Astrocyte of the hippocampus (primary cell): ENCODE measurements at places on chromosomes 1 and 21.
A peak's percentile ranks its signal among the peaks of the same experiment; 100 is the strongest.

- peak; percentile 90 for DNase-seq
Measured at GRCh38 chr1:234743791-234744611, 134.0 kb upstream of the IRF2BP2 start.

DNA sequence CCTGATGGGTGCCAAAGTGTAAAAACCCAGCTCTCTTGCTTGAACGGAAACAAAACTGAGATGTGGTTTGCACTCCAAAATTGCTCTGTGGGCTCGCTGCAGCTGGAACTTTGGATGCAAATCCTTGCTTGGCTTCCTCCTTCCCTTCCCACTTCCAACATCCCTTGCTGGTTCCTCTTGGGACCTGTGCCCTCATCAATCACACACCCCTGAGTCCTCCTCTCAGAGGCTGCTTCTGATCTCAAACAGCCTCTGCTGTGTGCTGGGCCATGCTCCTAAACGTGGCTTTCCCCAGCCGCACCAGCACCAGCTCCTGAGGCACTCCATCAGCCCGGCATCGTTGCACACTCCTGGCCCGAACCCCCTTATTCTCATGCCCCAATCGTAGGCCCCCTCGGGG lies 124.3 kb upstream of the RAB4A start:
- DNase-seq = no peak

DNA sequence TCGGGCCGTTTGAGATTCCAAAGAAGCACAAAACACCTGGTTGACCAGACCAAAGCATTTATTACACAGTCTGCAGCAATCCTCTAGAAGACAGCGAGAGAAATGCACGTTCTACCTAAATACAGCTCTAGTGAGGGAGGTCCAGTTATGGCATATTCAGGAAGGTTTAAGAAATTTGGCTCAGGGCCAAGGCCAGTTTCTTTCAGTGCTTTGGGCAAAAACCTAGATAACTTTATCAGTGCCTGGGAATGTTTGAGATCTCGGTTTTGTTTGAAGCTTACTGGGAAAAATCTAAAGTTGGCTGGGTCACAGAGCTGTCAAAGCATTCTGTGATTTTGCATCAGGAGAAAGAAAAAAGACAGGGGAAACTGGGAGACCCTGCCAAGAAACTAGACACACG lies 514.0 kb upstream of the TMPRSS15 start:
- peak; percentile 21 for DNase-seq

DNA sequence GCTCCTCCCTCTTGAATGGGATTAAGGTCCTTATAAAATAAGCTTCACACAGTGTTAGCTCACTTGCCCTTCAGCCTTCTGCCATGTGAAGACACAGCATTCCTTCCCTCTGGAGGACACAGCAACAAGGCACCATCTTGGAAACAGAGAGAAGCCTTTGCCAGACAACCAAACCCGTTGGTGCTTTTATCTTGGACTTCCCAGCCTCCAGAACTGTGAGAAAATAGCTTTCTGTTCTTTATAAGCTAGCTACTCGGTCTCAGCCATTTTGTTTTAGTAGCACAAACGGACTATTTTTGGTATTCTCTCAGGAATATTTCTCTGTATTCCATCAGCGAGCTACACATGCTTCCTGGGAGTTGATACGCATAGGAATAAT lies 58.6 kb upstream of the IRF2BP2 start:
- no peak for DNase-seq

DNA sequence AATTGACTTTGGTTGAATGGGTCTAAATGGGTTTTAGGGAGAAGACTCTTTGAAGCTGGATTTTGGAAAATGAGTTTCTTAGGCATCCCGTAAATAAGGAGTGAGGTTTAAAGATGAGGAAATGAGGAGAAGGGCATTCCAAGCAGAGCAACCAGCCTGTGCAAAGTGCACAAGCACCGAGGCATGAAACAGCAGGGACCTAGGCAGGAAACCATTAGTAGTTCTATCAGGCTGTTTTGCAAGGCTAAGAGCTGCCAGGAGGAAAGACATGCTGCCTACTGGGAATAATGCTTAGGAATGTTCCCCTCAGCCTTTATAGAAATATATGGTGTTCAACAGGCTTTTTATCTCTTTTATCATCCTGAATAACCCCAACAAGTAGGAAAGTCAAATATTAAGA lies 153.1 kb upstream of the FGGY start:
- no peak for DNase-seq

DNA sequence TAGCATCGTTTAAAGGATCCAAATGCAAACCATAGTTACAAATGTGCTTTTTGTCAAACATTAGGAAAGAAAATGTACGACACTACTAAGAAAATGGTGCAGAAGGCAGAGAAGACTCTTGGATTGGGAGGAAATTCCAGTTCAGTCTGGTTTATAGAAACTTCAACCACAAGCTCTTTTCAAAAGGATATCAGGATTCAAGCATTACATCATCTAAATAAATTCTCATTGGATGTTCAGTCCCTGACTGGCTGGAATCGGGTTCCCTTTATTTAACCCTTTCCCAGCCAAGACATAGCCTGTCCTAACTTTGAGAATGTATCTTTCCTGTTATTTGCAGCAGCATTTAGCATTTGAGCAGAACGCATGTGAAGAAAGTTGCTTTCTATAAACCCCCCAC lies 184.6 kb downstream of the LMO4 start:
- peak; percentile 64 for DNase-seq

- no peak for DNase-seq
Measured at GRCh38 chr1:173857363-173857917, 10.3 kb downstream of the GAS5 start.

- DNase-seq = no peak
Measured at GRCh38 chr1:3116560-3116959, 47.6 kb downstream of the PRDM16 start.

DNA sequence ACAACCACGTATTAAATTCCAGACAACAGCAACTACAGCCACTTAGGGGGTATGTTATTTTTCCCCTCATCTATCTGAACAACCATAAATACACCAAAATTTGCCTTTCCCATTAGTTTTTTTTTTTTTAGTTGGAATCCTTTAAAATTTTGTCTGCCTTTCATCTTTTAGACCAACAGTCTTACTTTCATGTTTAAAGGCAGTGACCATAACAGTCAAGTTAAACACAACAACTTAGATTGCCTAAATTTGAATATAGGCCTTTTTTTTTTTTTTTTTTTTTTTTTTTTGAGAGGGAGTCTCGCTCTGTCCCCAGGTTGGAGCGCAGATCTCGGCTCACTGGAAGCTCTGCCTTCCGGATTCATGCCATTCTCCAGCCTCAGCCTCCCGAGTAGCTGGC lies 3.4 kb downstream of the GPBP1L1 start:
- DNase-seq = no peak

DNA sequence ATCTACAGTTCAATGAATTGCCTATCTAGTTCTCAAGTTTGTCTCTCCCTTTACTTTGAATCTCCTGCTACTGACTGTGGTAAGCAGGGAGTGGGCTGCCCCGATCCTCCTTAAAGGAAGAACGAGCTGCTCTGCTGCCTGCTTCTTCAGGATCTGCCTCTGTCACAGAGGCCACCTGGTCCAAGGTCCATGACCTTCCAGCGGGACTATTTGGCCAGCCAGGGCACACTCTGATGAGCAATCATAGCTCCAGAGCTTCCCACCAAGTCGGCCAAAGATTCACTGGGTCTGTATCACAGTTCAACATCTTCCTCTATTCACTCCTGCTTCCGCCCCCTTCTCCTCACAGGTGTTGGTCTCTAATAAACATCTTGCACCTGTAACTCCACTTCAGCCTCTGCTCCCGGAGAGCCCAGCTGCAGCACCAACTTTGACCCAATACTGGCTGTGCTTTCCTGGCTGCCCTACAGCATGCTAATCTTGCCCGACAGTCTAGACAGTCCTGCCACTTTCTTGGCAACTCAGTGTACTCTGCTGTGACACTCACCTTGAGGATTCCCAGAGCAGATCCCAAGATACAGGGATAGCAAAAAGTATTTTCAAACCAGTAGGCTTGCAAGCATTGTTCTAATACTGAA lies 16.9 kb upstream of the MAP10 start:
- no peak for DNase-seq

- peak; percentile 78 for DNase-seq
Measured at GRCh38 chr1:107572674-107573211, 392.2 kb downstream of the VAV3 start.

DNA sequence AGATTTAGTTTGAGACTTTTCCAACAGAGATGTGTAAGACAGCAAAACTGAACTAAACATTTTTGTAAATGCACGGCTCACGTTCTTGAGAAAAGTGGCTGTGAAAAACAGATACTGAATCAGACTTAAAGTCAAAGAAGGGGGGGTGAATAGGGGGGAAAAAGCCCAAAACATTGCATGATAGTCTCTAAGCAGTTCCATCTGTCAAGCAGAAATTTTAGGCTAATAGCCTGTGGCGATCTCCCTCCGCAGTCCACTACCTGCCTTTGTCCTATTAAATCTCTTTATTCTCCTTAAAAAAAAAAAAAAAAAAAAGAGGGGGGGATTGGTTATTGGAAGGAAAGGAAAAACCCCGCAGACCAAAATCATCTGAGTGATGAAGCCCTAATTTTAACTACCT lies 217.6 kb upstream of the NFIA start:
- DNase-seq = no peak

DNA sequence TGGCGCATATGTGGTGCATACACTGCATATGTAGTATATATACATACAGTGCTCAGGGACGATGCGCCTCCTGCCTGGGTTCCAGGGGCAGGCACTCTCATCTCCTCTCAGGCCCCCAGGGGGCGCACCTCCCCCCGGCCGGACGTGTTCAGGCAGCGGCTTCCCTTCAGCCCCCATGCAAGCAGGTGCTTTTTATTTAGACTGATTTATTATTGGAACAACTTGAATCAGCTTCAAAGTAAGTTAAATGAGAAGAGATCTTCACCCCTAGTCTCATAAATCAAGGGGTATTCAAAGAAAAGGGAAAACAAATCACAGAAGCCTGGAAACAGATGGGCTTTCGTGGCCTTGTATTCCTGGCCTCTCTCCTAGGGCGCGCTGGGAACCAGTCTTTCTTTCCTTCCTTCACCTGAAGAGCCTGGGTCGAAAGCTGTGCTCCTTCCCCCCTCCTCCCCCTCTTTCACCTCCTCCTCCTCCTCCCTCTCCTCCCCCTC lies 64.6 kb downstream of the UBIAD1 start:
- peak; percentile 57 for DNase-seq

DNA sequence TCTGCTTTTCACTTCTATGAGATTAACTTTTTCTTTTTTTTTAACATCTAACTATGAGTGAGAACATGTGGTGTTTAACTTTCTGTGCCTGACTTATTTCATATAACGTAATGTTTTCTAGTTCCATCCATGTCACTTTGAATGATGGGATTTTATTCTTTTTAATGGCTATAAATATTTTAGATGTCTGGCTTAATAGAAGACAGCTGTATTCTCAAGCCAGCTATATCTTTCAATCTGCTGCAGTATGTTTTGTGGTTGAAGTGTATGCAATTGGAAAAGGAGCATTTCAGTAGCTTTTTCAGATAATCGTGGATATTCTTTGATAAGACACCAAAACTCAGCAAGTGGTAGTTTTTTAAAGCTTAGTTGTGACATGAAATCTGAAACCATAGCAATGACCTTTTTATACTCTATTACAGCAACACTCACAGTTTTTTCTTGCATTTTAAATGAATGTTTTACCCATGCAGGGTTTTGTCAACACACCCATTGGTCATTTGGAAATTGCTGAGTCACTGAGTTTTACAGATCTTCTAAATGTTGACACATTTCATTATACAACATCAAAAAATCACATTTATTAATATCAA lies 5.7 kb upstream of the SVBP start:
- peak; percentile 7 for DNase-seq

DNA sequence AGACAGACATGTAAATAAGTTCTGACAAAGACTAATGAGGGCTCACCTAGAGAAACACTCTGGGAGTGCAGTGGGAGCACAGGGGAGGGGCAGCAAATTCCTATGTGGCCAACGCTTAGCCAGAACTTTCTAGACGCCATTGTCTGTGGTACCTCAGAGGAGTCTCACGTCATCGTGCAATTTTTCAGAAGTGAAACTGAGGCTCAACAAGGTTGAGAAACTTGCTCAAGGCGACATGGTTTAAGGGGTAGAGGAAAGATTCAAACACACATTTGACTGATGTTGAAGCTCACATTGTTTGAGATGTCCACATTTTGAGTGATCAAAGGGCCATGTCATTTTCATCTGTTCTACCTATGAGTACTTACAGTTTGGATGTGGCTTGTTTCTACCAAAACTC lies 152.6 kb upstream of the LMO4 start:
- DNase-seq = no peak

GRCh38 chr1:44015206-44015605 lies 16.1 kb downstream of the SLC6A9 start:
- no peak for DNase-seq

DNA sequence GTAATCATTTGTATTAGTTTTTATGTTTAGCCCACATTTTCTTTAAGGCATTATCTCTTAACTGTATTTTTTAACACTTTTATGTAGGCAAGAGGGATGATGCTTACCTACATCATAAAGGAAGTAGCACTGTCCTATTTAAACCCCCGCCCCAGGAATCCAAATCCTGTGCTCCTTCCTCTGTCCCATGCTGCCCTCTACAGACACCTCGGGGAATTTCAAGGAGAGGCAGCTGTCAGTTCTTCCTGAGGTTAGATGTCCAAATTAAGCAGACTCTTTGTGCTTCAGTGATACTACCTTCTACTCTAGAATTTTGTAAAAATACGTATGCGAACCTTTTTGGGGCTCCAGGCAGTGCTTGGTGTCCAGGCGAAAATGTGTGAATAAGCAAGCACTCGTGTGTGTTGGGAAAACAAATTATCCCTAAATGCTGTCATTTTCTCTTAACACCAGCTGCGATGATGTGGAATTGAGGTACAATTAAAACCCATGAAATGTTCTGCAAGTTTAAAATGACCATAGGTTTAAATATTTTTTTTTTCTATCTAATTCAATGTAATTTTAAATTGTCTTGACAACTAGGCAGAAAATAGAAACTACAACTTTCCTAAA lies 19.2 kb downstream of the CRCT1 start:
- peak; percentile 4 for DNase-seq

- no peak for DNase-seq
Measured at GRCh38 chr1:204001166-204001901, 71.6 kb upstream of the SOX13 start.

DNA sequence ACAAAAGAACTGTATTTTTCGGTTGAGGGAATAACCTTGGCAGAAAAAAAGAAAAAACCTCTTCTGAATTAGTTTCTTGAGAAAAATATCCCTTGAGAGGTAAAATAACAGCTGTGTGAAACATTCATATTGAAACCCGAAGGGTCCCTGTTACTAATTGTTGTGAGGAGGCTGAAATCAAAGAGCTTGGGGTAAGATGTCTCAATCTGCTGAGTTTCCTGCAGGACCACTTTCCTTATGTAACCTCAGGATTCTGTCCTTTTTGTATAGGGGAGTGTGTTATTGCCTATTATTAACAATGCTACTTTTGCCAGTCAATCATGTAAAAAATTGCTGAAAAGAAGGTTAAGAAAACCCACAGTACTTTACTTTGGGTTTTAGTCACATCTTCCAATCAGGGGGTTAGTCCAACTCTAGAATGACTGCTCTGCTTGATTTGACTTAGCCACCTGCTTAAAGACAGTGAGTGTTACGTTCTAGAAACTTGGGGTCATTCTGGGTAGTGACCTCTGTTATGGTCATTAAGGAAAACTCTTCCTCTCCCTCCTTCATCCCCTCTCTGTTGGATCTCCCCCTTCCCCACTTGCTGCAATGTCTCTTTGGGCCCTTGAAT lies 138.8 kb downstream of the GIPC2 start:
- DNase-seq = no peak

GRCh38 chr1:90133133-90133532 lies 138.2 kb downstream of the ZNF326 start:
- DNase-seq = peak; percentile 82
